ENCODE measurements at places on chromosomes 1 and 21.

GRCh38 chr1:152359906-152360305, at the start of gene FLG2:
FLG2 (minus strand) TSS chr1:152360006; CDS start chr1:152358884, 1,122 bp downstream.
- DNase-seq, result no peak

- DNase-seq, result no peak
These were observed 338.2 kb downstream of the ASTN1 start for GRCh38 chr1:176826265-176826664.

GRCh38 chr1:204094856-204095634, 22.1 kb downstream of the SOX13 start:
- no peak for DNase-seq

- DNase-seq, result no peak
These were observed 96.4 kb upstream of the RAB3GAP2 start for GRCh38 chr1:220368352-220369265.

DNA sequence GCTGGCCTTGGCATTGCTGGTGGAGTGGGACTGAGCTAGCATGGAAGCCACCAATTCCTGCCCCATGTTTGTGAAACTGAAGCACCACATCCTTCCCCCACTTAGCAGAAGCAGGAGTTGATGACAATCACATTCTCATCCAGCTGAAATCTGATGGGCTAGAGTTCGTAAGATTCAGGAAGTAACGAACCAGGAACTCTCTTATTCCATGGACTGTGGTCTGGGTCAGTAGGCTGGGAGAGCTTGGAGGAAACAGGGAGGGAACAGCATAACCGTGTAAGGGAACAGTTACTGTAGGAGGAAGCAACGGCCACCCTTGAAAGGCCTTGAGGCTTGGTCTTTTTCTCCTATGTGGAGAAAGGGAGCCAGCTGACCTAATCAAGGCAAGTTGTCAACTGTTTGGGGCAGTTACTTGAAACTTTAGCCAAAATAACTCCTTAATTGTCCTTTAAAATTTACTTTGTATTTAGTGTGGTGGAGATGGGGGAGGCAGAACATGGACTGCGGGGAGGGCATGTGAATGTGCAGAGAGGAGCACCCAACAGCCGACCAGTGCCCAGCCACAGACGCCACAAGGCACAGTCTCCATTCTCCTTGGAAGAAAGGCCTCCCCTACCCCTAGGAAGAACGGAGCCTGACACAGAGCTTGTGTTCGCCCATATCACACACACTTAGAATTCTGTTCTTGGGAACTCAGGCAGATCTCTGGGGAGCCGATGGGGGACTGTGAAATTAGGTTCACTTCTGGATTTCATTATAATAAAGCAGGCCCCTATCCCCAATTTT, 2.0 kb upstream of the COQ8A start:
- no peak for DNase-seq

DNA sequence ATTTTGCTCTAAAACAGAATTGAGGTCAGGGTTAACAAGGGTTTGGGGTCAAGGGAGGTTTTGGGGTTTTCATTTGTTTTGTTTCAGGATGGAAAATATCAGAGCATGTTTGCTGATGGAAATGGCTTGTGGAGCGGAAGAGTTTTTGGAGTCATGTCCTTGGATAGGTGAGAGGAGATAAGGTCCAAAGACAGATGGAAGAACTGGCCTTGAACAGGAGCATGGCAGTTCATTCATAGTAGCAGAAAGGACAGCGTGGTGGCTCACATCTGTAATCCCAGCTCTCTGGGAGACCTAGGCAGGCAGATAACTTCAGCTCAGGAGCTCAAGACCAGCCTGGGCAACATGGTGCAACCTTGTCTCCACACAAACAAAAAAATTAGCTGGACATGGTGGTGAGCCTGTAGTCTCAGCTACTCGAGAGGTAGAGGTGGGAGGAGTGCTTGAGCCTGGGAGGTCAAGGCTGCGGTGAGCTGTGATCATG, 65.1 kb downstream of the MAB21L3 start:
- DNase-seq, result no peak

DNA sequence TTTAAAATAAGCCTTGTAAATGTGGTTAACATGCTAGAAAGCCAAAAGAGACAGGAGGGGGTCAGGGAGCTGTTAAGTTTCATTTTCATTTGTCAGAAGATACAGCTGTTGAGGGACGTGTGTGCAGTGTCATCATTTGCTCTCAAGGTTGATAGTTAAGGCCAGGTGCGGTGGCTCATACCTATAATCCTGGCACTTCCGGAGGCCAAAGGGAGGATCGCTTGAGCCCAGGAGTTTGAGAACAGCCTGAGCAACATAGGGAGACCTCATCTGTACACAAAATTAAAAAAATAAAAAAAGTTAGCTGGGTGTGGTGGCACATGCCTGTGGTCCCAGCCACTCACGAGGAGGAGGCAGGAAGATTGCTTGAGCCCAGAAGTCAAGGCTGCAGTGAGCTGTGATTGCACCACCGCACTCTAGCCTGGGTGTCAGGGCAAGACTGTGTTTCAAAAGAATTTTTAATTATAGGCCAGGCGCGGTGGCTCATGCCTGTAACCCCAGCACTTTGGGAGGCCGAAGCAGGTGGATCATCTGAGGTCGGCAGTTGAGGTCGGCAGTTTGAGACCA, 22.7 kb downstream of the ZBTB8OS start:
- DNase-seq, result no peak

DNA sequence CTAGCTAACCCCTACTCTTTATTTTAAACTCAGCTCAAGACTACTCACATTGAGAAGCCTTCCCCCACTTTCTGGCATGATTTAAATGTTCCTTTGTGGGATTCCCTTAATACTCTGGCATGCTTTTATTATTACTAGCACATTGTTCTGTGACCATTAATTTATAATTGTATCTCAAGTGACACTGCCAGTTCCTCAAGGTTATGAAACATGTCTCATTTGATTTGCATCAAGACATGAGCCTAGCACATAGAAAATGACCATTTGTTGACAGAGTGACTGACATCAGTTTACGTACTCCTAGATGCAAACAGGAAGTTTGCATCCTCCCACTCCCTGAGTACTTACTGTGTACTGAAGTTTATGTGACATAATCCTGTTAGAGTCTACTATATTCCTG, 15.2 kb downstream of the RGS4 start:
- no peak for DNase-seq

DNA sequence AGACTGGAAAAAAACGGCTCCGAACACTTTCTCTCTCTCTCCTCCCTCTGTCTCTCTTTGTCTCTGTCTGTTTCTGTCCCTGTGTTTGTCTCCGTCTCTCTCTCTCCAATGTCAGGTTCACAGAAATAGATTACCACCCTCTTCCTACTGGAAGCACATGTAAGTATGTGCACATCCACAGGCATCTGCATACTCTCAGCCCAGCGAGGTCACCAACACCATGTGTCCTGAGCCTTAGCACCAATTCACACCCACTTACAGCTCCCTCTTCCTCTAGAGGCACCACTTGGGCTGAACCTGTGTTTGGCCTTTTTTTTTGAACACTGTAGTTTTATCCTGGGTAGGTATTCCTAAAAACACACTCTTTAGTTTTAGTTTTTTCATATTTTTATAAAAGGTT, 130.5 kb downstream of the ETS2 start:
- no peak for DNase-seq

GRCh38 chr1:94654459-94654858, 112.9 kb upstream of the F3 start:
- DNase-seq, result no peak

- no peak for DNase-seq
These were observed 31.3 kb downstream of the SLC1A7 start for GRCh38 chr1:53111073-53111556.

GRCh38 chr1:173023343-173023742, 27.4 kb downstream of the TNFSF18 start:
- no peak for DNase-seq

DNA sequence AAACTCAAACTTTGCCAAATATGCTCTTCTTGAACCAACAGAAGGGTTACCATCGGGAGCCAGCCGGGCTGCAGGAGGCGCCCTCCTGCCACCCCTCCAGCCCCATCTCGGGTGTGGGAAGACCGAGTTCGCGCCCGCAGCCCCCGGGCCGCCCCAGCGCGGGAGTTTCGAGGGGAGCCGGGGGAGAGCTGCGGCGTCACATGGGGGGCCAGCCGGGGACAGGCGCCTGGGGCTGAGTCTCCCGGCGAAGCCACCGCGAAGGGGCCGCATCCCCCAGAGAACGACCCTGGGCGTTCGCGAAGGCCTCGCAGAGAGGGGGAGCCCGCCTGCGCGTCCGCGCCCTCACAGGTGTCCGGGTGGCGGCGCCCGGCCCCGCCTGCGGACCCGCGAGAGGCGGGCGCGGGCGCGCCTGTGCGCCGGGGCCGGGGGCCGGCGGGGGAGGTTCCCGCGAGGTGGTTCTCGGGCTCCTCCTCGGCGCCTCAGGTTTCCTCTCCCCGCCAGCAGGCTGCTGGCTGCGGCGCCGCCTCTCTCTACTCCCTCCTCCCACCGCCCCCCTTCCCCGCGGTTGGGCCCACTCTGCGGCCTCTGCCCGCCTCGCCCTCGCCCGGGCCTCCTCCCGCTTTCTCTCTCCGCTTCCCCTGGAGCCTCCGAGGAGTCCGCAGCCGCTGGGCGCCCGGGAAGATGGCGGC, at the start of gene RAVER2:
RAVER2 (plus strand) TSS at position 584 of the 689 bp plus-strand sequence; CDS start at position 682, 98 bp downstream.
- no peak for DNase-seq

- no peak for DNase-seq
These were observed 12.5 kb upstream of the KIF26B start for GRCh38 chr1:245142171-245142798.

- no peak for DNase-seq
These were observed 33.2 kb downstream of the HSD3B2 start for GRCh38 chr1:119448127-119448511.

- DNase-seq, result no peak
These were observed 2.1 kb downstream of the BRINP2 start for GRCh38 chr1:177172866-177173265.

GRCh38 chr1:170204121-170204520, 58.4 kb downstream of the NTMT2 start:
- no peak for DNase-seq

DNA sequence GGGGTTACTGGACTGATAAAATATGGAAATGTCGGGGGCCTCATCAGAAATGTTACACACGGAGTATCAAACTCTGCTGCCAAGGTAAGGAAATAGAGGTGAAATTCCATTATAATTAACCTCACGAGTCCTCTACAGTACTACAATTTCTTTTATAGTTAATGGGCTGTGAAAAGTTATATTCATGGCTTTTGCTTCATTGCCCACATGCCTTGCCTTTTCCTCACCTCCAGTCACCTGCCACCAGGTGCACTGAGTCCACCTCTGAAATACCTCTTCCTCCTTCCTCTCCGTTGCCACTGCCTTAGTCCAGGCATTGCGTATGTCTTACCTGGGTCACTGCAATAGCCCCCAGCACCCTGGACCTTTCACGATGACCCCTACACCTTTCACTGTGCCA, 186.9 kb downstream of the VPS13D start:
- DNase-seq, result no peak

DNA sequence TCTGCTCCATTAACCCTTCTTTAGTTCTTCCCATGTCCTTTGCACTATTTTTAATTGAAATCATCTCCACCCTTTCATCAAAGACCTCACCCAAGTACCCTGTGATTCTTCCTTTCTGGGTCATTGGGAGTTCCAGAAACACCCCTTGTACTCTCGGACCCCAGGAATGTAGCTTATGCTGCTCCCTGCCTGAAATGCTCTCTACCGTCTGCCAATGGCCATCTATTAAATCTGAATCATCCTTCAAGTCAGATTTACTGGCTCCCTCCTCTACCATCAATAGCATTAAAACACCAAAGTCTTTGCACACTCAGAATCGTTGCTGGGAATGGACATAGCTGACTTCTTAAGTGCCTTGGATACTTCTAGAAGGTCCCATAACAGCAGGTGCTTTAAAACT, 73.2 kb upstream of the GADD45A start:
- DNase-seq, result no peak

GRCh38 chr21:43280949-43281633, 112.3 kb downstream of the CRYAA start:
- no peak for DNase-seq

GRCh38 chr1:59162665-59163064, 134.2 kb upstream of the FGGY start:
- no peak for DNase-seq

GRCh38 chr1:1232796-1233566, 944 bp downstream of the B3GALT6 start:
- no peak for DNase-seq

DNA sequence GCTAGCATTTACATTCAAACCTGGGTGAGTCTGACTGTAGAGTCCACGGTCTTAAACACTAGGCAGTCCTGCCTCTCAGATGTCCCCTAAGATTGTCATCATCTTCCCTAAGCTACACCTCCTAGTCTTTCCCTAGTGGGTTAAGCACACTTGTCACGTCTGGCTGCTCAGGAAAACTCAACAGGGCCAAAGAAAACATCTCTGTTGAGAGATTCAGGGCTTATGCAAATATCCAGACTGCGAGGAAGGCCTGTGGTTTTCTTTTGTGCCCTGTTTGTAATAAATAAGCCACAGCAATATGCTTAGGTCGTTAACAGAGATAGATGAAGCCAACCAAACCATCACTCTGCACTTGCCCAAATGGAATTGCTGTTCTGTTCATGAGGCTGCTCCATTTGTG, 472.6 kb upstream of the DEPDC1 start:
- no peak for DNase-seq

DNA sequence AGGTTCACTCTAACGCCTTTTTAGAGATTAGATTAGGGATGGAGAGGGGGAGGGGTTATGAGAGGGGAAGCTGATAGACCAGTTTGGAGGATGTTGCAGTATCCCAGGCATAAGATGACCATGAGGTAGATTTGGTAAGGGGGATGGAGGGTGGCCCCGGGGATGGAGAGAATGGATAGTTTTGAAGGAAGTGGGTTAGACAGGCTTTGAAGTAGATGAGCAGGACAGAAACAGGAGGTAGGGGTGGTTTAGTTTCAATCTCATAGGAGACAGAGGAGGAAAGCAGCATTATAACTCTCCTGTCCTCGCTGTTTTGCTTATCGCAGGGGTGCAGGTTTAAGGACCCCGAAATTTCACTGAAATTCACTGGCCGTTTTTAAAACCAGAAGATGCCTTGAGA, 11.8 kb downstream of the UBIAD1 start:
- DNase-seq, result no peak

DNA sequence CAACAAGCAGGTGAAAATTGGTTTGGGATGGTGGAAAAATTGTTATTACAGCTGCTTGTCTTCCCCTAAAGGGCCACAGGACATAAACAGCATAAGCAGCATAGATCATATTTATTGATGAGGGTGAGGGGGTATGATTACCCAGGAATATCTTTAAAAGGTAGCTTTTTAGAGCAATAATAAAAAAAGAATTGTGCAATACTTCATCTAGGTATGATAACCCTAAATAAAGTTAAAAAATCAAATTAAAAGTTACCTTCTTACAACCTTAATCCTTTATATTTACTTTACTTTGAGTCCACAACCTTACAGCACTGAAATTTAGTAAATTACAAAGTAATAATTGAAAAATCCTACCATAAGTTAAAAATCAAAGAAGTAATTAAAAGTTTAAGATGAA, 653.3 kb upstream of the RGS18 start:
- no peak for DNase-seq

DNA sequence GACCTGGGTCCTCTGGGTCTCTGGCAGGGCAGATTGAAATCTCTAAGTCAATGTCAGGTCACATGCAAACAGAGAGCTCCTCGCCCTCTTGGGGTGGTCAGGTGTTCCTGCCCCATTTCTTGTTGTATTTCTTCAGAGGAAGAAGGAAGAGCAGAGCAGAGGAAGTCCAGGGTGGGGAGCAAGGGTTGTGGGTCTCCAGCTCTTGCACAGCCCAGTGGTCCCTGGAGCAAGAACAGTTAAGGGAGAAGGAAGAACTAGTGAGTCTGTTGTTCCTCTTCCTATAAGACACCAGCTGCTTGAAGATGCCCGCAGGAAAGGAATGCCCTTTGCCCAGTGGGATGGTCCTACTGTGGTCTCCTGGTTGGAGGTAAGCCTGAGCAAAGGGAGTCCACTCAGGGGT, 26.3 kb downstream of the MYOG start:
- DNase-seq, result no peak

Measured in AG04449 (cell line).